HT1080 (cell line): ENCODE measurements at places on chromosomes 1 and 21.

DNA sequence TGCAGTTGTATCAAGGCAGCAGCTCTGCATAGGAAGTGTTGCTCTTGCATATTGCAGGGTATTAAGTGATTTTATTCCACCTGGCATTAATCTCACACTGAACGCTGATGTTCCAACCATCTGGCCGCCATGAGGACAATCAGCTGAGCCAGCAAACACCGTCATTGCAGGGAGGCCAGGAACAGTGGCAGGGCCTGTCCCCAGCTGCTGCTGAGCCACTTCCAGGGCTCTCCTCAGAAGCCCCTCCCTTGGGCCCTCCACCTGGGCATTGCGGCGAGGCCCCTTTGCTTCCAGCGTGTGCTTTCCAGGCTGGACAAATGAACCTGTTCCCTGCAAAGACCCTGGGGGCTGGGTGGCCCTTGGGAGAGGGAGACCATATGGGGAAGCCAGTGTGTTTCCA lies 171.6 kb upstream of the C1orf174 start:
- DNase-seq, result no peak

- no peak for DNase-seq
Measured at GRCh38 chr1:156839426-156840109, 19.3 kb downstream of the INSRR start.

- peak; percentile 76 for DNase-seq
Measured at GRCh38 chr1:232377494-232377770, 252.5 kb downstream of the SIPA1L2 start.

DNA sequence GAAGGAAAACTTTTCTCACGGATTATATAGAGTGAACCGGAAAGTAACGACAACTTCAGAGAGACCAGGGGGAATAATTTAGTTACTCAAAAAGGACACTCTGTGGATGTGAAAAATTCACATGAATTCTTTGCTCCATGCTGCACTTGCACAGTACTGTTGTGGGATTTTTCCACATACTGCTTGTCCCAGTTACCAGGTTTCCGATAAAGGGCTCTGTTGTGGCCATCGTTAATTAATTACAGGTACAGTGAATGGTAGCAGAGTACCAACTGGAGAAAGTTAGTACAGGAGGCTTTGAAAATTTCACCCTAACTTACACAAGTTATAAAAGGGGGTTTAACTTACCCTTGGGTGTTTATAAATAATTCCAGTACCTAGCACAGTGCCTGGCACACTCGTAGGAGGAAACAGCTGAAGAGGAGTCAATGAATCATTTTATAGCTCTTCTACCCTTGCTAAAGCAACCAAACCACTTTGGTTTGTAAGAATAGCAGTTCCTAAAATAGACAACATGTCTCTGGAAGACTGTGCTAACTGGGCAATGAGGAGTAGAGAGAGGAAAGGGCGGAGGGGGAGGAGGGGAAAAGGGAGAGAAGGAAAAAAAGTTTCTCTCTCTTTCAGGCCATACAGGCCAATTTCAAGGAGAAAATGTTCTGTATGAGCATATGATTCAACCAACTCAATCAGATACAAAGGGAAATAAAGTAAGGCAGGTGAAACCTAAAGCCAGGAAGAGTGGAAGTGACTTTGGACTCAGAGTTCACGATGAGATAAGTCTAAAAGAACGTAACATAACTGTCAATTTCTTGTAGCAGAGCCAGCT lies 98.3 kb upstream of the MAGI3 start:
- no peak for DNase-seq

DNA sequence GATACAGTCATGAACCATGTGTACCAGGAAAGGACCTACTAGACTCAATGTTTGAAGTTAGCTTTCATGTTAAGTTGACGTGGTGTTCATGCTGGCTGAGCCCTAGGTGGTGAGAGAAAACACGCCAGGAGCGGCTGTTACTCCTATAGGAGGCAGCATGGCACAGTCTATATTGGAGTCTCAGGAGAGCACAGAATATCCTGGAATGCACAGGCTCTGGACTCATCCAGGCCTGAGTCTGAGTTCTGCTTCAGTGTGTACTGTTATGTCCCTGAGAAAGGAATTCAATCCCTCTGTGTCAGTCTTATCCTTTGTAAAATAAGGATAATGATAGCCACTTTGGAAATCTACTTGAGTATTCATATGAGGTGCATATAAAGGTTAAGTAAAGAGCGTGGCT lies 41.2 kb downstream of the DPT start:
- DNase-seq, result peak; percentile 5

DNA sequence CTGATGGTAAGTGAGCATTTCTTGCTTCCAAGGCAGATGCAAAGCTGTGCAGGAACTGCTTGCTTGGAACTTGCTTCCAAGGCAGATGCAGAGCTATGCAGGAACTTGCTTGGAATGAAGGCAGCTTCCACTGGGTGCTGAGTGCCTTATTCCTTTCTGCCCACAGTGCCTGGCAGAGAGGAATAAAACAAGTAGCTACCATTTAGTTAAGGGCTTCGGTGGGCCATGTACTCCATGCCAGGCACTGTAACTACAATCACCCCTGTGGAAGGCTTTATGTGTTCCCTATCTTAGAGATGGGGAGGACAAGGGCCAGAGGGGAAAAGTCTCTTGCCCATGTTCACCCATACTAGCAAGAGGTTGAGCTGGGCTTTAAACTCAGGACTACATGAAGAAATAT lies 8.3 kb downstream of the MROH7 start:
- no peak for DNase-seq

DNA sequence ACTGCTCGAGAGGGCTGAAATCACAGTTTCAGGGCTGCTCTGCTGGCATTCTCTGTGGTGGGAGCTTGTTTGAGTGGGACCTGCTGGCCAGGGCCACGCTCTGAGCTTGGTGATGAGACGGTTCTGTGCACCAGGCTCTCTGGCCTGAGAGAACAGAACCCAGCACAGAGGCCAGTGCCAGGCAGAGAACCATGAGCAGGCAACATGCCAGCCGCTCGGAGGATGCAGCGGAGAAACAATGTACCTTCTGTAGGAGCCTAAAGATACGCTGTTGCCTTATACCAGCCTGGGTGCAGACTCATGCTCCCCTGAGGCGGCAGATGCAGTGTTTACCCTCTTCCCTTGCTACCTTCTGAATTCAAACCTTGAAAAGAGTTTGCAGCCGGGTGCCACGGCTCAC lies 10.0 kb downstream of the C2CD2 start:
- DNase-seq, result no peak

DNA sequence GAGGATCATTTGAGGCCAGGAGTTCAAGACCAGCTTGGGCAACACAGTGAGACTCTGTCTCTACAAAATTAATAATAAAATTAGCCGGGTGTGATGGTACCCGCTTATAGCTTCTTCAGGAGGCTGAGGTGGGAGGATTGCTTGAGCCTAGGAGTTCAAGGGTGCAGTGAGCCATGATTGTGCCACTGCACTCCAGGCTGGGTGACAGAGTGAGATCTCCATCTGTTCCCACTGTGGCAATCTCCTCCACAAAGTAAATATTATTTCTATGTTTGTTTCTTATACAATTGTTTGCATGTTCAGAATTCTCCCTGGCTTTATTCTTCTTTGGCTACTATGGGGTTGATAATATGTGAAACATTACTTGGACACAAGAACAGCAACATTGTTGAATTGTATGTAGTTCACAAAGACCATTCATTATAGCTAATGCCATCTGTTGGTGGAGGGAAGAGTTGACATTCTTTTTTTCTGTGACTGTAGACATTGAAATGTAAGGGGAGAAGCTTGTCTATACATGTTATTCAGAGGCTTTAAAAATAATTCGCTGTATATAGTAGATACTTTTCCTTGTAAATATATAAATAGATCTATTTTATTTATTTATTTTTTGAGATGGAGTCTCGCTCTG lies 47.8 kb upstream of the SRSF10 start:
- DNase-seq, result peak; percentile 45

GRCh38 chr1:8095584-8095983 lies 69.5 kb upstream of the ERRFI1 start:
- DNase-seq, result peak; percentile 41

- no peak for DNase-seq
Measured at GRCh38 chr1:235759336-235759735, 107.4 kb downstream of the LYST start.

DNA sequence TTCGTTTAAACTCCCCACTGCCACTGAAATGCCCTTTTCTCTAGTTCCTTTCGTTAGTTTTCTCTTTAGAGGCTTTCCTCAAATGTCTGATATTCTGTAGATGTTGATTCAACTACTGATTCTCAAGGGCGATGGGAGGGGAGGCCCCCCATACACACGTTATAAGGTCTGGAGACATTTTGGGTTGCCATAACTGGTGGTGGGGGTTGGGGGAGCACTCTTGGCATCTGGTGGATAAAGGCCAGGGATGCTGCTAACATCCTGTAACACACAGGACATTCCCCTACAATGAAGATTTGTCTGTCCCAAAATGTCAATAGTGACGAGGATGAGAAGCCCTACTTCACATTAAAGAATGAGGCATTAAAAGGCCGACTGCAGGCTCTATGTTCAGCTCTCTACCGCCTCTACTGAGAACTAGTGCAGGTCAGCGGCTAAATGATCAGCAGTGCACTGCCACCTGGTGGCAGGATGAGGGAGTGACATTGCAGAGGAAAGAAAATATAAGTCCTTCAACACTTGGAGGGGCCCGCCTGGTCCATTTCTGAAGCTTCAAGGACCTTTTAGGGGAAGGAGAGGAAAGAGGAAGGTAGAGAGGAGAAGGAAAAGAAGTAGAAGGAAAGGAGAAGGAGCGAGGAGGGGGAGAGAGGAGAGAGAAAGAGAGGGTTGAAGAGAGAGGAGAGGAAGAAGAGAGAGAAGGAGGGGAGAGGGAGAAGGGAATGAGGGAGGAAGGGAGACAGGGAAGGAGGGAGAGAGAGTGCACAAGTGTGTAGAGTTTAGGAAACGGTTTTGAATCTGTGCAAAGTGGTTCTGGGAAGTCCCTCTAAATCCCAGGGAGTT lies 29.4 kb downstream of the ALG14 start:
- peak; percentile 78 for DNase-seq

DNA sequence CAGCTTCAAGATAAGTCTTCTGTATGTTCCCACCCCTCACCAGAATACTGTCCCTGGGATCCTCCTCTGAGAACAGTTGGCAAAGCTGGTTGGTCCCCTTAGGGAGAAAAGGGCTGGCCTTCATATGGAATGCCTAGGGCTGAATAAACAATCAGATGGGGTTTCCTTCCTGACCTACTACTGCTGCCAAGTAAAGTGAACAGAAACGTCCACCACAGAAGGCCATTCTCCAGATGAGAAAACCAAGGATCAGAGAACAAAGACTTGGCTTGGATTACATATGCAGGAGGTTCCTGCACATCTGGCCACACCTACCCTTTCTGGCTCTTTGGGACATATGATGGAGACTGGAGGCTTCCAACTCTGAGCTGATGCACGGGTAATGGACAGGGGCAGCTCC lies 194.5 kb downstream of the HIVEP3 start:
- peak; percentile 30 for DNase-seq

DNA sequence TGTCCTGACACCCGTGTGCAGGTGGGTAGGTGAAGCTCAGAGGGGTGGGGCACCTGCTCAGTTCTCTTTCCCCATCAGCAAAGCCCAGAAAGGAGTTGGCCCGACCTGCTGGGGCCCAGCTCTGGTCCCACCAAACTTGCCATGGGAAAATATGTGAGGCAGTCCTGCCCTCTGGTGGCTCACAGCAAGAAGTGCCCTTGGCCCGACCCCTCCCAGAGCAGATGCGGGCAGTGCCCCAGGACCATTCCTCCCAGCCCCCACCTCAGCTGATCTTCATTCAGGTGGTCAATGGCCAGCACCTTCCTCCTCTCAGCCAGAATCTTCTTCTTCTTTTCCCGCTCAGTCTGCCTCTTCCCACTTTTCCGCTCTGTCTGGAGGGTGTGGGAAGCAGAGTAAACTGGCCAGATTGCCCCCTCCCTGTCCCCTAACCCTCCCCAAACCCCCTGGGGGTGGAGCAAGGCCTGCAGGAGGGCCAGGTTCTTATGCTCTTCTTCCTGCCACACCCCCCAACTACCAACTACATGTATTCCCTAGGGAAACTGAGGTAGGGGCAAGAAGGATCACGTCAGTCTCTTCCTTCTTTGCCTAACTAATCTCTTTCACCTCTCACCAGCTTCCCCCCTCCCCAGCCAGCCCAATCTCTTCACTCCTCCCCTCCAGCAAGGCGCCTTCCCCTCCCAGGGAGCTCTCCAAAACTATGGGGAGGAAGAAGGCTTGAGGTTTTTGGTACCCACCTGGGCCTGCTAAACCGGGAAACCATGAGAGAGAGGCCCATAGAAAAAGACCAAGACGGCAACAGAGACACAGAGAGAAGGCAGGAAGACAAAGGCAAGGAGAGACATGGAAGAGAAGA lies 15.6 kb downstream of the TNNT2 start:
- DNase-seq, result peak; percentile 29

- peak; percentile 51 for DNase-seq
Measured at GRCh38 chr1:37474697-37475379, 458 bp downstream of the ZC3H12A start.

GRCh38 chr1:10759413-10760200 lies 36.8 kb downstream of the CASZ1 start:
- no peak for DNase-seq

- DNase-seq, result peak; percentile 50
Measured at GRCh38 chr1:78176448-78176847, 130.7 kb downstream of the GIPC2 start.

GRCh38 chr1:41678111-41678878 lies 193.8 kb upstream of the EDN2 start:
- peak; percentile 48 for DNase-seq
